Endothelial cell of umbilical vein (primary cell): ENCODE measurements at places on chromosomes 16 and 17. TPM values are rescaled to one million over a fixed set of nuclear protein-coding genes. Genes with fewer than 3 reads are reported as not detected.

The TMEM114 gene
- not detected in 2 replicates for total RNA-seq

The SETD1A gene
- total RNA-seq, result 21.3 and 25.6 TPM in 2 replicates

GRCh38 chr16:57998992-57999365 is 1.5 kb downstream of the ZNF319 start:
- DNase-seq, result no peak

The TNFRSF13B gene
- not detected in 2 replicates for total RNA-seq

DNA sequence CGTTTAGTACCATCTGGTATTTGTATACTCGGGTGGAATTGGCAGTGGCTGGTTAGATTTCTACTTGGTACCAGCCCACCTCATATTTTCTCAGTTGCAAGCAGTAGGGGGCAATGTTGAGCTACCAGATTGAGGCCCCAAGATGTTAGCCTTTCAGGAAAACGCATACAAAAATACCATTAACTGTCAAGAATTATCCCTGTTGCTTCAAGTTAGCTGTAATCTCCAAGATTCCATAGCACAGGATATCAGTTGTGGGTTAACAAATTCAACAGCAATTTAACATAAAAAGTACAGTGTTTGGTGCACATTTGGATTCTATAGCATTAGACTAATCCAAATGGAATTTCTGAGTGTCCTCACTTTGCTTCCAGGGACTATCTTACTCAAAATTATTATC is 188.2 kb downstream of the FTO start:
- DNase-seq, result peak; percentile 72

The ADPRM gene
- total RNA-seq, result 7.6 and 7.9 TPM in 2 replicates

DNA sequence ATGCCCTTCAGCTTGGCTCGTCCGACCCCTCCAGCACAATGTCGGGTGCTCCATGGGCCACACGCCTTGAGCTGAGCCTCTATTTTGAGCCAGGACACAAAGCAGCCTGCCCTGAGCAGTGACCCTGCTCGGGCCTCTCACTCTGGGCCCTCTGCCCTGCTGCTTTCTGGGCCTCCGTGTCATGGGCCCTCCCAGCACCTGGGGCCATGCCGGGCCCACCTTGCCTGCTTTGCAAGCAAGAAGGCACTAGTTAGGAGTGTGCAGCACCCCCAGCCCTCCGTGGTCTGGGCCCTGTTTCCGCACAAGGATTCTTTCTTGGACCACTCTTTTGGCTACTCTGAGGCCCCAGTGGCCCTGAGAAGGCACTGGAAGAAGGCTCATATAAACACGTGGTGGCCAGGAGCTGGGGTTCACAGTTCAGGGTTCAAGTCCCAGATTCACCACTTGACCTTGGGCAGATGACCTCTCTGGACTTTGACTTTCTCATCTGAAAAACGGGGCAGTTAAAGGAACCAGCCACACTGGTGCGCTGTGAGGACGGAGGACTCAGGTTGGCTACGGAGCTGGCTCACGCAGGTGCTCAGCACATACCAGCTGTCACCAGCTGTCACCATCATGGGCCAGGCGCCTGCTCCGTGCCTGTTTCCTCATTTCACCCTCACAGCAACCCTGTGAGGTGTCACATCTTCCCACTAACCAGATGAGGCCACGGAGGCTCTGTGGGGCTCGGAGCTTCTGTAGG is 166.0 kb upstream of the GSE1 start:
- no peak for DNase-seq

The ABCA3 gene
- 25.5 and 36.0 TPM in 2 replicates for total RNA-seq

DNA sequence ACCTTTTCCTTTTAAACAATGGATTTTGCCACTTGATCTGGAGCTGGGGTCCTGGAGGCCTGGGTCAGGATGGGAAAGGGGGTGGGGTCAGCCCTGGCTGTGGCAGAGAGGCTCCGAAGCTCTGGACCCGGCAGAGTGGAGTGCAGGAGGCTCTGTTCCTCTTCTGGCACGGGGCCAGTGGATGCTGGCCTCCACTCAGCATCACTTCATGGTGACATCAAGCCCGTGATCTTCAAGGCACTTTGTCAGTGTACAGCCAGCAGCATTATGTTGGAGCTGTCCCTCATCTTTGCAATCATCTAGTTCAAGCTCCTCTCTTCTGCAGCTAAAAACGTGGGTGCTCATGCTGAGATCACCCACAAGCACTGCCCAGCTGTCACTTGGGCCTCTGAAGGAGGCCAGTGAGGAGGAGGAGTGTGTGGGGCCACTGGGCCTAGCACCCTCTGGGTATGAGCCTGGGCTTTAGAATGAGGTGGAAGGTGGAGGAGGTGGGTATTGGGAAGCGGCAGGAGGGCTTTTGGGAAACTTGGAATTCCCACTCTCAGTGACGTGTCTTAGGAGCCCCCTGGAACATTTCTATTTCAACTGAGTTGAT is 45.9 kb upstream of the MGAT5B start:
- DNase-seq, result no peak
